ENCODE measurements at places on chromosomes 3 and 15. TPM values are rescaled to one million over a fixed set of nuclear protein-coding genes. Genes with fewer than 3 reads are reported as not detected.

The HHLA2 gene
- polyA plus RNA-seq, result 11.0 TPM

GRCh38 chr15:46293550-46293949, 658.7 kb downstream of the SQOR start:
- no peak for DNase-seq

GRCh38 chr3:87509401-87509800, 233.0 kb upstream of the POU1F1 start:
- DNase-seq, result no peak

DNA sequence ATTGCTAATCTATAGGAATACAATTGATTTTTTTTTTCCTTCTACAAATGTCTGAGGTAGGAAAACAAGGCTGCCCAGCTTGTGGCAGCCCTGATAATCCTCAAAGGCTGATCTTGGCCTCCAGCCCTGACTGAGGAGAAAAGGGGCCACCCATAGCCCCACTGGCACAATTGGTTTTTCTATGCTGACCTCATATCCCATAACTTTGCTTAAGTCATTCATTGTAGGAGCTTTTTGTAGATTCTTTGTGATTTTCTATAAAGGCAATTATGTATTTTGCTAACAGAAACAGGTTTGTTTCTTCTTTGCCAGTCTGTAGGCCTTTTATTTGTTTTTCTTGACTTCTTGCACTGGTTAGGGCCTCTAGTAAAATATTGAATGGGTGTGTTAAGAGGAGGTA, 80.2 kb upstream of the C15orf39 start:
- no peak for DNase-seq

- DNase-seq, result no peak
Measured at GRCh38 chr3:71127052-71127831, 456.3 kb downstream of the FOXP1 start.

- no peak for DNase-seq
Measured at GRCh38 chr3:105747060-105747541, 121.7 kb downstream of the CBLB start.

GRCh38 chr3:101709126-101709525, 15.3 kb upstream of the CEP97 start:
- no peak for DNase-seq

The NRG4 gene
- 8.3 TPM for polyA plus RNA-seq

The PLA2G4D gene
- polyA plus RNA-seq, result 0.22 TPM

DNA sequence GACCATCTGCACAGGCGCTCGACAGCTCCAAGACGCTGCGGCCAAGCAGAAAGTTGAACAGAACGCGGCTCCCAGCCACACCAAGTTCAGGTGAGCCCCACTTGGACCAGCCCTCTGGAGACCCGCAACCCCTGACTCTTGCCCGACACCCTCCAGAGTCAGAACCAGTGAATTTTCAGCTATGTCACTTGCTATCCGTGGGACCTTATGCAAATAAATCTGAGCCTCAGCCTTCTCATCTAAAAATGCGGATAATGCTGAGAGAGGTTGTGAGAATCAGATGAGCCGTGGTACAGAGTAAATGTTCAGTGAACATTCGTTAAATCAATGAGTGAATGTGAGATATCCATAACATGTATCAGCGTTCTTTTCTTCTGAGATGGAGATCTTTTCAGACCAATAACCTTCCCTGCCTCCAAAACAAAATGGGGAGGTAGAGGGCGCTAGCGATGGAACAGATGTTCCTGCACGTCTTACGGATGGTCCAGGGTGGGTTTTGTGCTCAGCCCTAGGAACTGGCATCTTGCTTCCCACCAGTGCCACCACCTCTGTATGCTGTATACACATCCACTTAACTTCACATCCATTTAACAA, 524 bp downstream of the MRPS11 start:
- no peak for DNase-seq

The EIF4G1 gene
- polyA plus RNA-seq, result 251 TPM

DNA sequence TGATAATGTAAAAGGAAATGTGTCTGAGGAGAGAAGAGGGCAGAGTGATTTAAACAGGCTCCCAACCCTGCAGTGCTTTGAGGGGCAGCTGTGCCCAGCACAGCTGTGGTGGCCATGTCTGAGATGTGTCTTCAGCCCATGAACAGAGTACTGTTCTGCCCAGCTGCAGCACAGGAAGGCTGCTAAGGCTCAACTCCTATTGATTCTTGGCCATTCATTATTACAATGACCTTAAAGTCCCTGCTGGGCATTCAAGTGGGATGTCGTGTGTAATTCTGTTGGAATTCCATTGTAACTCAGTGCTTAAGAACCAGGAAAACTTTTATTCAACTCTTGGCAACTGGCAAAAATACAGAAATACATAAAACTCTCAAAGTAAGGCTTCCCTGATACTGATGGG, 229.3 kb downstream of the MCTP2 start:
- DNase-seq, result no peak

GRCh38 chr15:60340207-60340921, 57.4 kb downstream of the ANXA2 start:
- DNase-seq, result no peak

The ARF4 gene
- polyA plus RNA-seq, result 210 TPM

The IREB2 gene
- polyA plus RNA-seq, result 64.5 TPM

DNA sequence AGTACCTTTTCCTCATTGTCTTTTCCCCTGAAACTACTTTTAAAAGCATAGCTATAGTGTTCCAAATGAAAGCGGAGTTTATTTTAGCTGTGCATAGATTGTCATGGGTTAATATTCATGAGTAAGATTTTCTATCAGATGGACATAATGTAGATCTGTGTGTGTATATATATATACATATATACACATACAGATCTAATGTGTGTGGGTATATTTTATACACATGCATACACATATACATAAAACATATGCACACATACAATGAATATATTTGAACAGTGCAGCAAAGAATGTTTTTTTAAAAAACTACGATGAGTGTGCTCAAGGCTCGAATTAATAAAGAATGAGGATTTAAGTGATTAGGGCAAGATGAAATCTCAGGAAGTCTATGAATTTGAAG, 328.3 kb upstream of the IL12A start:
- DNase-seq, result no peak

GRCh38 chr3:8723612-8724011, 10.0 kb upstream of the CAV3 start:
- no peak for DNase-seq

DNA sequence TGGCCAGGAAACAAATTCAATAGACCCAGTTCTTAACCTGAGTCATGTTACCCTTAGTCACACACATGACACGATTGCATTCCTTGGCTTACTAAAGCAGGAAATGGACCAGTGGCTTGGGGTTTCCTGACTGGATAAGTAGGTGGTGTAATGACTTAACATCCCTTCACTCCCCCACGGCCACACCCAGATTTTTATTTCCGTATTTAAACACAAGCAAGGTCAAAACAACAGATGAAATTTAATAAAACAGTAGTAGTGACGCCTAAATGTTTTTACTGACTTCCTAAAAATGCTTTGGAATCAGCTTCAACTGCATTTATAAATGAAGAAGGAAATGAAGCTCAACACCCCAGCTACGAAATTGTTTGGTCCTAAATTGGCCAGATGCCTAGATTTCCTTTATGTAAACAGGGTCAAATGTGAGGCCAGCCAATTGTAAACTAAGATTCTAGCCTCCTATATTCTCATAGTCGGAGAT, 324.3 kb downstream of the CHST2 start:
- peak; percentile 40 for DNase-seq

DNA sequence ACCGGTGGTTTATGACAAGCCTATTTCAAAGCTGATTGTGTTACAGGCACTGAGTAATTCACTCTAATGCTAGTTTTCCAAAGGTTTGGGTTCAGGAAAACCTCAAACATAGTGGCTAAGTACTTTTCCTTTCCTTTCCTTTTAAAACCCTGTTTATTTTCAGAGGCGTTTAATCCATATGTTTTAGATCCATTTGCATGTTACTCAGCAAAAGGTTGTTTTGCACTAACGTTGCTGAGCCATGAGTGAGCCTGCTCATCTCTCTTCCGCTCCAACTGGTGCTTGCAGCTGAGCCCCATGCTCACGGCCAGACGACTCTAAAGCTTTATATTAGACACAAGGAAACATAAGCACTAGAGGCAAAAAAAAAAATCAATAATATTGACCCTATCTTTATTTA, 9.4 kb downstream of the CEMIP start:
- no peak for DNase-seq

DNA sequence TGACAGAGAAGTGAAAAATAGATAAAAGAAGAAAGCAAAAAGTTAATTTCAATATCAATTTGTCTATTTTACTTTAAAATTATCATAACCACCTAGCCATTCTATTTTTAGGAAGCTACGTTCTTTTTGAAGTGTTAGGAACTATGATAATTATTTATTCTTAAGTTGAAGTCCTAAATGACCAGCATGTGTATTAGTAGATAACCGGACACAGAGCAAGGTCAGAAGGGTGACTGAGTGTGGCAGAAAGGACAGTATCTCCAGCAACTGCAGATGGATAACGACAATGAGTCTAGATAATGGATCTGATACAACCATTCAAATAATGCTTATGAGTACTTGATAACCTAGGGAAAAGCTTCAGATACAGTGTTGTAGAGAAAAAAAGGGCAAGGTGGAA, 198.0 kb downstream of the PDE8A start:
- DNase-seq, result no peak

- no peak for DNase-seq
Measured at GRCh38 chr3:18883571-18883970, 264.7 kb upstream of the KCNH8 start.

DNA sequence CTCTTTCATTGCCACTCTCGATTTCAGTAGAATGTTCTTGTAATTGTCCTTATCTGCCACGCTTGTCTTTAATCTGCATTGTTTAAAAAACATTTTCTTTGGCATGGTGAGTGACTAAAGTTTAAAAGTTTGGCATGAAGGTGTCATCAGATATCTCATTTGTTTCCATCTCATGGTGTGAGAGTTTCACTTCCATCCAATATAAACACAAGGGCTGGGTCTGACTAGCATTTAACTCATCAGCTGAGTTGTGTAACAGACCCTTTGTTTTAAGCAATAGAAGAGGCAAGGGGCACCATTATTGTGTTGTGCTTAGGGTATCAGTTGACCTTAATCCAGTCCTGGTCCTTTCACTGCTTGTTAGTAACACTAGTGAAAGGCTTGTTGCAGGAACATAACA, 49.9 kb upstream of the IL12A start:
- DNase-seq, result no peak

The TAGLN3 gene
- polyA plus RNA-seq, result 2.3 TPM

The ACTRT3 gene
- 4.6 TPM for polyA plus RNA-seq

The IL5RA gene
- polyA plus RNA-seq, result 0.48 TPM

DNA sequence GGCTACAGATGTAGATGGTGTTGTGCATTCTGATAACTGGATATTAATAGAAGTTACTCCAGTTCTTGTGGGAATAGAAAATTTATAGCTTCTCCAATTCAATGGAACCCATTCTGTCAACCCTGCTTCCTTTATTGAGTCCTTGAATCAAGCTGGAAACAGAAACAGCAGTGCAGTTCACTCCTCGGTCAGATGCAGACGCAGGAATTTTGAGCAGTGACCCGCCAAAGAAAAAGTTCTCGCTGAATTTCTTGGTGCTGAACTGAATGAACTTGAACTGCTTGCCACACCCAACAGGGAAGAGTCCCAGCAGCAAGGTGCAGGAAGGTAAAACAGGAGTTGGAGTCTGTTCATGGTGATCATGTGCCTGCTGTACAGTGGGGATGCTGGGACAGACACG, 10.3 kb downstream of the HRH1 start:
- DNase-seq, result peak; percentile 27
